ENCODE measurements at places on chromosomes 13 and 19. TPM values are rescaled to one million over a fixed set of nuclear protein-coding genes. Genes with fewer than 3 reads are reported as not detected.

GRCh38 chr19:12733369-12734214, 892 bp downstream of the TRIR start:
- peak overlapping the region; percentile 69 for H3K27ac ChIP-seq
- H3K4me3 ChIP-seq, result peak overlapping the region; percentile 75
- DNase-seq, result peak; percentile 53

GRCh38 chr13:74768521-74769085, 634.4 kb upstream of the KLF12 start:
- no peak overlapping the region for H3K27ac ChIP-seq
- H3K4me3 ChIP-seq, result no peak overlapping the region
- peaks cover 34% of the 10 kb centered on the region for H3K4me1 ChIP-seq
- no peak for DNase-seq

GRCh38 chr19:8337728-8338127, 5.3 kb downstream of the KANK3 start:
- H3K4me1 ChIP-seq, result peaks cover 13% of the 10 kb centered on the region
- no peaks in the 10 kb centered on the region for H3K36me3 ChIP-seq
- H3K4me3 ChIP-seq, result no peak overlapping the region
- no peak for DNase-seq
- no peak overlapping the region for H3K27ac ChIP-seq

DNA sequence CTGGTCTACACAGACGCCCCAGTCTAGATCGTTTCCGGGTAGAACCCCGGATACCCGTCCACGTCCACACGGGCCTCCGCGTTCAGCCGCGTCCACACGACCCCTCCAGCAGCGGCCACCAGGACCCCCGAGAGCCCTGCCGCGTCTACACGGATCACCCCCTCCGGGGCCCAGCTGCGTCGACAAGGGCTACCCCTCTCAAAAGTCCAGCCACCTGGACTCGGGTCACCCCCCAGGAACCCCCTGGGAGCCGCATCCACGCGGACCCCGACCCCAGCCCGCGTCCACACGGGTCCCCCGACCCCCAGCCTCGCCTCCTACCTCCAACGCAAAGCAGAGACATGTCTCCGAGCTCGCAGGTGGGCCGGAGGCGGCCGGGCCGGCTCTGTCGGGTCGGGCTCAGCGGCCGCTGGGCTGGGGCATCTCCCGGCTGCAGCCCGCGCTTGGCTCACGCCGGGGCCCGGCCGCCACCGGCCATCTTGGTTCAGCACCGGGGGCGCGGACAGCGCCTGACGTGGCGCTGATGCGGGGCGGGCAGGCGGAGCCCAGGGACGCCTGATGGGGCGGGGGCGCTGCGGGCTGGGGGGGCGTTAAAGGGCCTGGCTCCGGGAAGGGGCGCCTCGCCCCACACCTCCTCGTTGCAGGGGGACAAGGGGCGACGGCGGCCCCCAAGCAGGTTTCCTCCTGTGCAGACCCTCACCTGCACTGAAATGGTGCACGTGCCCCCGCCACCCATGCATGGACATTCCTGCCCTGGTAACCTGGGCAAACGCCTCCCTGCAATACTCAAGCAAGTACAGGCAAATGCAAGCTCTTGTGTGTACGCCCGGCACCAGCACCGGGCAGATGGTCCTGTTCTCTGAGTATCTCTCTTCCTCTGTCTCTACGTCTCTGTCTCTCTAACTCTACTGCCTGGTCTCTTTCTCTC, at the start of gene UNC13A:
UNC13A (minus strand) TSS at position 498 of the 928 bp plus-strand sequence; CDS start at position 343, 155 bp downstream.
- no peak within 1 kb of the TSS for H3K4me3 ChIP-seq
- peaks cover 25% of the 10 kb centered on the region for H3K27me3 ChIP-seq
- peaks cover 14% of the 10 kb centered on the region for H3K4me1 ChIP-seq
- no peak for DNase-seq
- no peak within 1 kb of the TSS for H3K27ac ChIP-seq
- H3K36me3 ChIP-seq, result no peaks in the 10 kb centered on the region

DNA sequence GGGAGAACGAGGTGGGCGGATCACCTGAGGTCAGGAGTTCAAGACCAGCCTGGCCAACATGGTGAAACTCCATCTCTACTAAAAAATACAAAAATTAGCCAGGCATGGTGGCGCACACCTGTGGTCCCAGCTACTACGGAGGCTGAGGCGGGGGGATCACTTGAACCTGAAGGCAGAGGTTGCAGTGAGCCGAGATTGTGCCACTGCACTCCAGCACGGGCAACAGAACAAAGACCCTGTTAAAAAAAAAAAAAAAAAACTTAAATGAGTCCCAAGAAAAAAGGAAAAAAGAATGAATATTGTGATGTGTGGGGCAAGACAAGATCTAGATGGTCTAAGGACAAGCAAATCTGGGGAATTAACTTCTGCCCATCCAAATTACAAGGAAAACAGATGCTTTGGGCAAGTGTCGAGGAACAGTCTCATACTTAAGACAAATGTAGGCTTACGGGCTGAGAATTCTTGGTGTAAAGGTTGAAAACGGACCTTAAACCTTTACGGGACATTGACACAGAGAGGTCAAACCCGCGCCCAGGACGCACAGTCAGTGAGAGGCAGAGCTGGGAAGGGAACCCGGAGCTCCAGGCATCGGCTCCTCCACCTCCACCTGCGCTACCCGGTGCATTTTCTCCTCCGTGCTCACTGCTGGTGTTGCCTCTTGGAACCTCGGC, 656 bp upstream of the ZNF324 start:
- peaks cover 9% of the 10 kb centered on the region for H3K4me1 ChIP-seq
- DNase-seq, result no peak
- 0 out of 2 replicates have a peak, but pooled peaks cover 6% of the 10 kb centered on the region for H3K36me3 ChIP-seq

DNA sequence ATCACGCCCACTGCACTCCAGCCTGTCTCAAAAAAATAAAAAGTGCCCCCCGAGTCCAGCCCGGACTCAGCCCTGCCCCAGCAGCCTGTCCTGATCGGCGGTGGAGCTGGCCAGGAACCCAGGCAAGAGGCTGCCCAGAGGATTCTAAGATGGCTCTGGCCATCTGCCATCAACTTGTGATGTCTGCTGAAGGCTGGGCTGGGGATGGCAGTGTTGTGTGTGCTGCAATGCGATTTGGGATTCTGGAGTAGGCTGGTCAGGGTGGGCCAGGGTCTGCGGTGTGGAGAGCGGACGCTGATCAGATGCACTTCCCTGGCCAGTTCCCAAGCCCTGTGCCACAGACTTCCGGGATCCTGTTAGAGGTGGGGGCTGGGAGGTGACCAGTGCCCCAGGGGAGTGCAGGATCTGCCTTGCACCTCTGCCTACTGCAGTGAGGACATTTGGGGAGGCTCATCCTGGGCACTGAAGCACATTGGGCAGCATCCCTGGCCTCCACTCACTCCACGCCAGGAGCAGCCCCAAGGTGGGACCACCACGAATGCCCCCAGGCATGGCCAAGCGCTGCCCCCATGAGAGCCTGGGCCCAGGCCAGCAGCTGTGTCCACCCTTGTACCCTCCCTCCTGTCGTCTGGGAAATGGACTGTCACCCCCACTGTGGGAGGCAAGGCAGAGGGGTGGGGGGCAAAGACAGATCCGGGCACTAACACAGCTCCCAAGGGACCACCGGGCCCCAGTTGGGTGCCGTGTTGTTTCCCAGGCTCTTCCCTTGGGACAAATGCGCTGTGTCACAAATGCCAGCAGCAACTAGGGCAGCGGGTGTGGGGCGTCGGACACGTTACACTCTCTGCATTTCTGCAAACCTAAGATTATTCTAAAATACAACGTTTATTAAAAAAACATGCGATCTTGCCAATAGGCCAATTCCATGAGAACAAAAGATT, 3.4 kb upstream of the TBXA2R start:
- H3K27ac ChIP-seq, result no peak overlapping the region
- H3K27me3 ChIP-seq, result no peaks in the 10 kb centered on the region
- H3K4me3 ChIP-seq, result no peak overlapping the region
- H3K36me3 ChIP-seq, result no peaks in the 10 kb centered on the region

Gene MYO1F
- not detected for total RNA-seq

Gene NANOS3
- not detected for total RNA-seq

Gene VSTM1
- not detected for total RNA-seq
